ENCODE measurements at places on chromosomes 13 and 19.

- ATAC-seq = no peak
These were observed 533.2 kb upstream of the PCDH9 start for GRCh38 chr13:67763384-67763783.

GRCh38 chr19:42306646-42307045, 4.2 kb upstream of the PAFAH1B3 start:
- no peak for ATAC-seq

- ATAC-seq = no peak
These were observed 99.0 kb downstream of the PCDH20 start for GRCh38 chr13:61316647-61317046.

DNA sequence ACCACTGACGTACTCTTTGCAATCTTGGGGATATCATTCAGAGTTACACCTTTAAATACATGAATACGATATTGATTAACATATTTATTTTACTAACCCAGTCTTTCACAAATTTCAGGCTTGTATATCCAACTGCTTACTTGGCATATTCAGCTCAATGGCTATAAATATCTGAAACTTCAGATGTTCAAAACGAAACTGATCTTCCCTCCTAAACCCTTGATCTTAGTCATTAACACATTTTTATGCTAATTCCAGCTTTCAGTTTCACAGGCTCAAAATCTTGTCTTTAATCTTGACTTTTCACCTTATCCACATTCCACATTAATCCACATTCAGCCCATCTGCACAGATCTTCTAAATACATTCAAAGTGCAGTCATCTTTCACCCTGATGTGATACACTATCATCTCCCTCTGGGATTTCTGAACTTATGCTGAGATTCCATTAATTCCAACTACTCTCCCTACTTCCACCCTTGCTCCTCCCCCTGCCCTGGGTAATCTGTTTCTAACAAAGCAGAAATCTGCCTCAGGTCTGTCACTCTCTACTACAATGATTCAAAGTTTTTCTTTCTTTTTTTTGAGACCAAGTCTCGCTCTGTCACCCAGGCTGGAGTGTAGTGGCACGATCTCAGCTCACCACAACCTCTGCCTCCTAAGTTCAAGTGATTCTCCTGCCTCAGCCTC, 387.2 kb downstream of the GPC5 start:
- no peak for ATAC-seq

GRCh38 chr13:51541809-51542258, 42.4 kb upstream of the WDFY2 start:
- ATAC-seq = no peak

DNA sequence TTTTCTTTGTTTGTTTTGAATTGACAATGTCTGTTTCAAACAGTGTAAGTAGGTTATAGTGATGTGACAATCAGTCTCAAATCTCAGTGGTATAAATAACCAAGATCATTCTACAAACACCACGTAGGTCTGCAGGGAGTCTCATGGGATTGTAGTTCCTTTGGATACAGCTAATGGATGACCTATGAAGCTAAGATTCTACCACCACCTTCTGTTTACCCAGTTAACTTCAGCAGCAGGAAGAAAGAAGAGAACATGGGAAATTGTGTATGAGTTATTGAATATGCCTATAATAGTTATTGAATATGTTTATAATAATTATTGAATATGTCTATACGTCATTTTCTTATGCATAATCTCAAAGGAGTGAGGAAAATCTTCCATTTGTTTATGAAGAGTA, 63.9 kb upstream of the SLITRK5 start:
- no peak for ATAC-seq

DNA sequence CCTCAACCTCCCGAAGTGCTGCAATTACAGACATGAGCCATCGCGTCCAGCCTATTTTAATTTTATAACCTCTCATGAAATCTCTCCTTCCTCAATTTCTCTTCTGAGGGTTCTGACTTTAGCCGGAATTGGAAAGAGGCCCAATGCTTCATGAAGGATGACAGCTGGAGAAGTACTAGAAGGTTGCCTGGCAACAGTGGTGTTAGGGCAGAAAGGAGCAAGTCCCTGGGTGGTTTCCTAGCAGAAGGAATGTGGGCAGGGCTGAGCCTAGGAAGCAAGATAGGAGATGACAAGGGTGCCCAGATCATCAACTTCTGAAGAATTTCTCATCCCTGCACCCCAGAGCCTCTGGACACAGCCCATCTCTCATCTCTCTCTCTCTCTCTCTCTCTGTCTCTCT, 25.8 kb downstream of the CACNG6 start:
- ATAC-seq = no peak

DNA sequence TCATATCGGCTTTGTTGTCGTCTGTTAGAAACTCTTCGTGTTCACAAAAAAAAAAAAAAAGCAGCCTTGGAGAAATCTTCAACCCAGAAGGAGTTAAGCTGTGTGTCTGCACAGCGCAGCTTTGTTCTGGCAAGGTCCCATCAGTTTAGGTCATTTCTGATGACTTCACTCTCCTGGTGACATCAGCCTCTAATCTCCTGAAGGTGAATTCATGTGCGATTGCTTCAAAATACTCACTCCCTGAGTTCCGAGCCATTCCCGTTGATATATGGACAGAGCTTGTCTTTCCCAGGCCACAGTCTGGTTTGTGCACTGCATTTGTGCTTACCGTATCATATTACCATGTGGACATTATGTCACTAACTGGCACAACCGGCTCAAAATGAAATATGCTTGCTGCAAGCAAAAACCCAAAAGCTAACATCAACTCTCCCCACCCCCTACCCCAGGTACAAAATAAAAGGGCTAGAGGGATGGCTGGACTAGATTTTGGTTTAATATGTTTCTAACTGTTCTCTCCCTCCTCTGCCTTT, 342.4 kb downstream of the KCNRG start:
- ATAC-seq = no peak

DNA sequence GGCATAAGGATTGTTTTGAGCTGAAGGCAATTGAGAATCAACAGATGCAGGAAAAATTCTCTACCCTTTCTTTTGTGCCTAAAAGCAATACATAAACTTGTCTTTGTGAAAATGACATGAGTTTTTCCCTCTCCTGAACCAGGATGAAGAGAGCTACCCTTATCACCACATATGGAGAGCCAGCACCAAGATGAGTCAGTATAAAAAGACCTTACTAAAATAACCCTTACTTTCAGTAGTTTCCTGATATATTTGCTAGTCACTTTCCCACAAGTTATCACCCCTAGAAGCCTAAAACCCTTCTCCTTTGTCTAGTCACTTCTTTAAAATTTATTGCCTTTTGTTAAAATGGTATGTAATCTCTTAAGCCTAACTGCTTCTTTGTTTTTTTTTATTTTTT, 61.9 kb upstream of the ANKRD10 start:
- no peak for ATAC-seq

- ATAC-seq = no peak
These were observed 2702.6 kb downstream of the PCDH9 start for GRCh38 chr13:64527561-64527960.

DNA sequence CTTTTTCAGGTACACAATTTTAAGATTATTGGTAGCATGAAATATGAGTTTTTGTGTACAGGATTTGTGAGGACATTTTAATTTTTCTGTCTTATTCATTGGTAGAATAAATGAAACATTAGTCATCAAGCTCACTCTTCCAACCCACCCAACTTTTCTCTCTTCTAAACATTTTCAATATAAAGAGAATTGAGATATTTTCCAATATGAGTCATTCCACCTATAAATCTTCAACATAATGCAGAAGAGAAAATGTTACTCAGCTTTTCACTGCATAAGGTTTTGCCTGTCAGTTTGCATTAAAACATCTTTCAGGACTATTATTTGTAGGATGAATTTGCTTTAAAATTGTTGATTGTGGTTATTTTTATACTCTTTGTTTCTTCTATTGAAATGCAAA, 330.7 kb downstream of the PCDH20 start:
- ATAC-seq = no peak

DNA sequence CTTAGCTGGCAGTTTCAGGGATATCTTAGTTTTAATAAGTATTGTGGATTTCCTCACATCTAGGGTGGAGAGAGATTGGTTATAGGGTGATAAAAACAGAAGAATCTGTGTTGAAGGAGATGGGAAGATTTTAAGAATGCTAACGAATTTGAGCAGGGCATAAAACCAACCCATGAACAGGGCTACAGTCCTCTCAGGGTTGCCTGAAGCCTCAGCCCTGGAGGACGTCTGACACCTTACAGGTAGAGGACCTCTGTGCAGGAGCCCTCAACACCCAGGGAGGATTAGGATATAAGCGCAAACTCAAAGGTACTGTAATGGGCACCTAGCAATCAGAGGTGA, 461 bp upstream of the WASF3 start:
- ATAC-seq = peak; percentile 62

GRCh38 chr13:29508876-29509252, 86.6 kb downstream of the SLC7A1 start:
- ATAC-seq = no peak

DNA sequence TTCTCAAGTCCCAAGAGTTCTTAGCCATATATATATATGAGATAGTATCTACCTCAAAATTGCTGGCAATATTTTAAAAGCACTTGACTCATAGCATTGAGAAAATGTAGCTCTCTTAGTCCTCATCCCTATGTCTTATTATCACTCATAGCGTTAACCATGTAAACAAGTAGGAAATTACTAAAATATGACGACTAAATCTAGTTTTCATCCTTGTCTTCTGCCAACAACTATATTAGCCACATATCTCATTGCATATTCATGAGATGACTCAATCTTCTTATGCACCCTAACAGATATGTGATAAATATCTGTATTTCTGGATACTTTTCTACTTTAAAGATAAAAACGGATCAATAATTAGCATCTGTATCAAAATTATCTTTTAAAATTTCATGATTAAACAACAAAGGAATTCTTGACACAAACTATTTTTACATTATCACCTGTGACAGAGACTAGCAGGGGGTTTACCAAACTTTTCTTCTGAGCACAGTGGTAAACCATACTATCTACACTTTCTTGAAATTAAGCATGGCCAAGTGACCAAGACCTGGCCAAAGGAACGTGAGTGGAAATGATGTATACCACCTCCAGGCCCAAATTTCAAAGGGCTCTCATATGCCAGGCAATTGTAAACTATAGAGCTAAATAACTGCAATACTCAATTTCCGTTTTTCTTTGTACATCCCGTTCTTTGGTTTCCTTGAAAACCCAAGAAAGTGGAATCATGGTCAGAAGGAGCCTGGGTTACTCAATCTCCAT, 45.7 kb downstream of the ZC3H13 start:
- no peak for ATAC-seq

GRCh38 chr19:7263521-7263920, 30.7 kb downstream of the INSR start:
- ATAC-seq = no peak

- ATAC-seq = no peak
These were observed 20.8 kb upstream of the ZNF181 start for GRCh38 chr19:34713262-34713637.

- peak; percentile 5 for ATAC-seq
These were observed 68.8 kb downstream of the SIPA1L3 start for GRCh38 chr19:37975596-37976515.

DNA sequence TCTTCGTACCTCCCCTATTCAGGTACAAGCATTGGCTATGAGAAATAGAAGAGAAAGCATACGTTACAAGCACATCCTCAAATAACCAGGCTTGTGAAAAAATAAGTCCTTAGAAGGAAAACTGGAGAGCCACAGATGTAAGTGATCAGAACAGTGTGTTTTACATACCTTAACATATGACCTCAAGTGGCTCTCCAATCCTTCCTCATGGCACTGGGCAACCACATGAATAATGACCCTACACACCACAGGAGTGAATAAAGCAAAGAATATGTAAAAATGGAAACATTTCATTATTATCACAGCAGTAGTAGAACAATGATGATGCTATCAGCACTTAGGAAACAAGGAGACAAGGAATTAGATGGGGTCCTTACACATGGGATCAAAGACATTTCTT, 96.5 kb downstream of the DOCK9 start:
- ATAC-seq = no peak

DNA sequence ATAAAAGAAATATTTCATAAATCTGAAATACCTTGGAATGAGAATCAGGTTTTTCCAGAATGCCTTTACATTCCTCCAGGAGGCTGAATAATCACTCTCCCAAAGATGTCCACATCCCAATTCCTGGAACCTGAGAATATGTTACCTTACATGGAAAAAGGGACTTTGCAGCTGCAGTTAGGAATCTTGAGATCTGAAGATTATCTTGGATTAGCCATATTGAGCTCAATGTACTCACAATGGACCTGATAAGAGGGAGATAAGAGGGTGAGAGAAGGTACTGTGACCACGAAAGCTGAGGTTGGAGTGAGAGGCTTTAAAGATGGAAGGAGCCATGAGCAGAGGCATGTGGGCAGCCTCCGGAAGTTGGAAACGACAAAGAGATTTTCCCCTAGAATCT, 36.8 kb upstream of the MBNL2 start:
- ATAC-seq = no peak

DNA sequence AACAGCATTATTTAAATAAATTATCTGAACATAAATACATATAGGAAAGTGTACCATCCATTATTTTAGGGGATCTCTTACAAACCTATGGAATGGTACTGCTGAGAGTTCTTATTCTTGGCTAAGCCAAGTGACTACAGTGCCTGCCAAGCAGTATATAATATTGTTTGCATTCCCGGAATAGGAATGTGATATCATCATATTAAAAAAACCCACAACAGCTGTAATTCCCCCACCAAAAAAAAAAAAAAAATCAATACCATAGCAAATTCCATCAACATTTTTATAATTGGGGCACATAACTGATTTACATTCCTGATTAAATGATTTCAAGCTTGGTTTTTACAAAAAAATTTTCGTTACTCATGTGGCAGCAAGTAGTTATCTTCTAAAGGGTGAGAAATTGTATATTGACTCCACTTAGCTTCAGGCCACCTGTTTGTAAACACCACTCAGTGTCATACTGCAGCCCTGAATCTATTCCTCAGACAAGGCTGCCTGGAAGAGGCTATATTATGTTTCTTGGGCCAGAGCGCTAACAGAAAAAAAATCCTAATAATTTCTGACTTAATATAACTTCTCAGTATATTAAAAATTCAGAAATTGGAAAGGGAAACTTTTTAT, 278.1 kb downstream of the DNAJC15 start:
- ATAC-seq = no peak

DNA sequence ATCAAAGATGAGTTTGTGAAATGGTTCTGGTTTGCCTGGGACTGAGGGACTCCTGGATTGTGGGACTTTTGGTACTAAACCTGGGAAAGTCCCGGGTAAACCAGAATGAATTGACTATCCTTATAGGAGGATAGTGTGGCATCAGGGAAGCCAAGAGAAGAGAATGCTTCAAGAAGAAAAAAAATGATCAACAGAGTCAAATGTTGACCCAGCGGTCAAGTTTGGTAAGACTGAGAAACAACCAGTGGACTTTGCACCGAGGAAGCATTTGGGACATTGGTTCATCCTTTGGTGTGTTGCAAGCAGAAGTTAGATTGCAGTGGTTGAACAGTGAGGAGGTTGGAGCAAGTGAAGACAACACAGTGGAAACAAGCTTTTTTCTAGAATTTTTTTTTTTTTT, 33.5 kb downstream of the CLEC17A start:
- ATAC-seq = no peak

- no peak for ATAC-seq
These were observed 1060.4 kb downstream of the EFNB2 start for GRCh38 chr13:105474983-105475610.

- ATAC-seq = no peak
These were observed 134.7 kb upstream of the SLITRK5 start for GRCh38 chr13:87536499-87536898.

All from stimulated activated memory B cell treated with anti-CD40 and anti-IgM and Interleukin-4, amounts not matched to agents 10 μg/mL and 1 μg/mL and 100 μg/mL, for 72 hours (primary cell).